ENCODE measurements at places on chromosomes 16 and 17.

GRCh38 chr17:78665387-78665951 is 88.3 kb upstream of the DNAH17 start:
- DNase-seq, result no peak

DNA sequence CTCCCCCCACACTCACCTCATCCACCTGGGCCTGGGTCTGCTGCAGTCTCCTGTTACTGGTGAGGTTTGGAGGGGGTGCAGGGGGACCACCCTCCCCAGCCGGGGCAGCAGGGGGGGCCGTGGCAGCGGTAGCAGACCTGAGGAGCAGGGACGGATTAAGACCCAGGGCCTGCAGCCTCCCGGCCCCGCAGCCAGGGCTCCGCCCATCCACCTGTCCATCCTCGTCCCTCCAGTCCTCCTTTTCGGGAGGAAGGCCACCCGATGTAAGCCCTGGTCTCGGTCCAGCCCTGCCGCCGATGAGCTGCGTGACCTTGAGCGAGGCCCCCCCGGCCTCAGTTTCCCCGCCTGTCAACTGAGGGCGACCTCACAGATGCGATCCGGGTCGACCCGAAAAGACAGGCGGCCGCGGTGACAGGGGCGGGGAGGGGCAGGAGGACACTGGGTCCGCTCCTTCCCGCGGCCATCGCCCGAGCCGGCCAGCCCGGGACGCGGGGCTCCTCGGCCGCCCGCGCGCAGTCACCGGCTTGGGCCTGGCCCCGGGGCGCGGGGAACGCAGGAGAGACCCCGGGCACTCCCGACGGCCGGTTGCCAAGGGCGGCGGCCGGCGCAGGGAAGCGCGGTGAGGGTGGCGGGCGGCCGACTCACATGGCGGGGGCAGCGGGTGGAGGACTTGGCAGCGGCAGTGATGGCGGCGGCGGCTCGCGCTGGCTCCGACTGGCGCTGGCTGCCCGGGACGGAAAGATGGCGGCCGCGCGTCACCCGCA is at the start of gene VAMP2:
TSS of gene VAMP2 (minus strand) at position 716 of the 764 bp plus-strand sequence. CDS start at position 647, 69 bp downstream.
- DNase-seq, result peak; percentile 86

- no peak for DNase-seq
Observed at GRCh38 chr17:49054342-49055092, 57.3 kb downstream of the IGF2BP1 start.

DNA sequence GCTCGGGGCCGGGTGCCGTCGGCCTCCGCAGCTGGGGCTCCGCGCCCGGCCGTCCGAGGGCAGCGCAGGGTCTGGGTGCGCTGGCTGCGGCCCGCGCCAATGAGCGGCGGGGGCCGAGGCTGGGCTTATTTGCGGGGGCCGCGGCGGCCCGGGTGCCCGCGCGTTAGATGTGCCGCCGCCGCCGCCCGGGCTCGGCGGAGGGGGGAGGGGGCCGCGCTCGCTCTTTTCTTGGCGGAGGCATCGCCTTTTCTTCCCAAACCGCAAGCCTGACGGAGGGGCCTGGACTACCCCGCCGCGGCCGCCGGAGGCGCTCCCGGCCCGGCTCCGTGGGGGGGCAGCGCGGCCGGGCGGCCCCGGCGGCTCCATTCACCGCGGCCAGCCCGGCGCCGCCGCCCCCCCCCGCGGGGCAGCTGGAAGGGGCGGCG is at the start of gene NOTUM:
TSS of gene NOTUM (minus strand) at position 101 of the 425 bp plus-strand sequence. CDS start 278 bp downstream, outside the sequence.
- peak; percentile 37 for DNase-seq

- DNase-seq, result no peak
Observed at GRCh38 chr17:33517746-33518145, 224.7 kb upstream of the ASIC2 start.

- DNase-seq, result no peak
Observed at GRCh38 chr16:86987746-86988670, 329.2 kb downstream of the C16orf95 start.

GRCh38 chr16:83913245-83913633 is 14.3 kb downstream of the MLYCD start:
- no peak for DNase-seq

- no peak for DNase-seq
Observed at GRCh38 chr17:5355421-5356129, 63.9 kb downstream of the NUP88 start.

GRCh38 chr17:16975744-16976625 is 4.1 kb upstream of the TNFRSF13B start:
- no peak for DNase-seq

- DNase-seq, result no peak
Observed at GRCh38 chr17:76671912-76672262, 28.3 kb upstream of the ST6GALNAC1 start.

DNA sequence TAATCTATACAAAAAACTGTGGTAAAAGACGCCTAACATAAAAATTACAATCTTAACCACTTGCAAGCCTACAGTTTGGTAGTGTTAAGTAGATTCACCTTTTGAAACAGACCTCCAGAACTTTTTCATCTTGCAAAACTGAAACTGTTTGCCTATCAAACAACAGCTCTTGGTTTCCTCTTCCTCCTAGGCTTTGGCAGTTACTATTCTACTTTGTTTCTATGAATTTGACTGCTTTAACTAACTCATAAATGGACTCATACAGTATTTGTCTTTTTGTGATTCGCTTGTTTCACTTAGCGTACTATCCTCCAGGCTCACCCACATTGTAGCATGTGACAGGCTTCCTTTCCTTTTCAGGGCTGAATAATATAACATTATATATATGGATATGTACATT is 97.0 kb downstream of the PRKCA start:
- DNase-seq, result peak; percentile 48

DNA sequence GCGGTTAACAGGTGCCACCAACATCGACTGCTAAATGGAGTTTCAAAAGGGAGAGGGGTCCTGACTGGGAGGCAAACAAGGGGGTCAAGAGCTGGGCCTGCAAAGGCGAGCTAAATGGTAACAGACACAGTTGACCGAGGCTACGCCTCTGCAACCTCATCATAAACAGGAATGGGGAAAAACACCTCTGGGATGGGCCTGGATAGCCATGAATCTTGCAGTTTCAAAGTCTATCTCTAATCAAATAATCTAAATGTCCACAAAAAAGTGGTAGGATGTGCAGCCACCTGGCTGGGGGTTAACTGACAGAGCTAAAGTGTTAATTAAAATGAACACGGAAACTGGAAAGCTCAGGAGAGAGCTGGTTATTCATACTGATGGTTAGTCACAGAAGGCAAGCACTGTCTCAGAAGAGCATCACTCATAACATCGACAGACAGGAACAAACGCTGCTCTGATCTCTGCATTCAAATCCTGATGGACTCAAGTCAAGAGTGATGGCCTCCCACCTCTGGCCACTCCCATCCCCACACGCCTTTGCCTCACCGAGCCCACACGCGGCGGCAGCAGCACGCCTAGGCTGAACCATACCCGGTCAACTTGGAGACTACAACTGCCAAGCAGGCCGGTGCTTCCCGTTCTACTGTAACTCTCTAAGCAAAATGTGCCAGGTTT is 56.3 kb downstream of the CREBBP start:
- DNase-seq, result no peak

DNA sequence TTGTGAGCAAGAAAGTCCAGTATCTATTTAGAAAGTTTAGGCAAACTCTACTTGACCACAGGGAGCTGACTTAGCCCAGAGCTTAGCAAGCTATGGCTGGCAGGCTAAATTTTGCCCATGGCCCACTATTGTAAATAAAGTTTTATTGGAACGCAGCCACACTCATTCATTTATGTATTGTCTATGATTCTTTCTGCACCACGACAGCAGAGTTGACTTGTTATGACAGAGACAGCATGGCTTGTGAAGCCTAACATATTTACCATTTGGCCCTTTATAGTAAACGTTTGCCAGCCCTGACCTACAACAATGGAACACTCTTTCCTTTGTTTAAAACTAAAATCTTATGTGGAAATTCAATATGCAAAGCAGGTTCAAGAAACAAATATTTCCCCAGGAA is 100.0 kb upstream of the ZFHX3 start:
- DNase-seq, result no peak

DNA sequence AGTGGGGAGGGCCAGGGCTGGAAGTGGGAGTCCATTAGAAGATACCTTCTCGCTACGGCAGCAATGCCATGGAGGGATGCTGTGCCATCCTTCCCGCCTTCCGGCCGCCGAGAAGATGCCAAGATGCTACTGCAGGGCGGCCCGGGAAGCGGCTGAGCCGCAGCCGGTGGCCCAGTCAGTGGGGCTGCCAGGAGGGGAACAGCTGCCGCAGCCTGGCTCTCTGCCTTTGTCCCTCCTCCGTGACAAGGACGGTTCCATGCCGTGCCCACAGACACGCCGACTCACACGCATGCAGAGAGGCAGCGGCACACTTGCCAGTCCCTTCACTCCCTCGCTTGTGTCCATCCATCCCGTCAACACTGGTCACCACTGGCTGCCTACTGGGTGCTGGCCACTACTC is 20.2 kb upstream of the NCBP3 start:
- DNase-seq, result no peak

GRCh38 chr17:67221062-67221998 is 23.7 kb downstream of the HELZ start:
- peak; percentile 67 for DNase-seq

- no peak for DNase-seq
Observed at GRCh38 chr17:73347351-73347750, 35.5 kb upstream of the CDC42EP4 start.

- DNase-seq, result no peak
Observed at GRCh38 chr16:85912211-85912974, 13.4 kb downstream of the IRF8 start.

GRCh38 chr17:50558091-50558490 is 2.4 kb upstream of the CACNA1G start:
- DNase-seq, result no peak

DNA sequence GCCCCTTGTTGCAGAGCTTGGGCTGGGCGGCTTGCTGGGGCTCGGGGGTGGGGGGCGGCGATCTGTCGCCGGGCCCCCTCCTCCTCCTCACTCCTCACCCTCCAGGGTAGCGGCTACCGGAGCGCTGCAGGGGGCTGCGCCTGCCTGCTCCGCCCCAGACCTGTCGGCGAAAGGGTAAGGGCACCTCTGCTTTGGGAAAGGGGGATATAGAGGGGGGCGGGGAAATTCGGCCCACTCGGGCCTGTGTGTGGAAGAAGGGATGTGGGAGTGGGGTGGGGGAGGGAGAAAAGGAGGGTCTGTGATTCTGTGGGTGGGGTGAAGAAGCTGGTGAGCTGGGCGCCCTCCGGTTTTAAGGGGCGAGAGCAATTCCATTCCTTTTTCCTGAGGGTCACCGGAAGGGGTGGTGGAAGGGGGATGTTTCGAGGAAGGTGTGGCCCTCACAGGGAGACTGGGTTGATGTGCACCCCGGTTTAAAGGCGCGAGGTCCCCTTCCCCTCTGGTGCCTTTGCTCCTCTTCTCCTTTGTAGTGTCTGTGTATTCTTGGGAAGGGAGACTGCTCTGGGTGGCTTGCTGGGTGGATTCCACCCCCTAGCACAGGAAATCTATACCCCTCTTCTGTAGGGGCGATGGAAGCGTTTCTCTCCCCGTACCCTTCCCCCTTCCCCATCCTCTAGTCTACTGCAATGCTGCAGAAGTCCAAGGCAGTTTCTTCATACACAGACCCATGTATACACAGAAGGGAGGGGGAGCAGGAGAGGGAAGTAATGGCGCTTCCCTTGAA is 878 bp downstream of the TAOK1 start:
- DNase-seq, result peak; percentile 23

DNA sequence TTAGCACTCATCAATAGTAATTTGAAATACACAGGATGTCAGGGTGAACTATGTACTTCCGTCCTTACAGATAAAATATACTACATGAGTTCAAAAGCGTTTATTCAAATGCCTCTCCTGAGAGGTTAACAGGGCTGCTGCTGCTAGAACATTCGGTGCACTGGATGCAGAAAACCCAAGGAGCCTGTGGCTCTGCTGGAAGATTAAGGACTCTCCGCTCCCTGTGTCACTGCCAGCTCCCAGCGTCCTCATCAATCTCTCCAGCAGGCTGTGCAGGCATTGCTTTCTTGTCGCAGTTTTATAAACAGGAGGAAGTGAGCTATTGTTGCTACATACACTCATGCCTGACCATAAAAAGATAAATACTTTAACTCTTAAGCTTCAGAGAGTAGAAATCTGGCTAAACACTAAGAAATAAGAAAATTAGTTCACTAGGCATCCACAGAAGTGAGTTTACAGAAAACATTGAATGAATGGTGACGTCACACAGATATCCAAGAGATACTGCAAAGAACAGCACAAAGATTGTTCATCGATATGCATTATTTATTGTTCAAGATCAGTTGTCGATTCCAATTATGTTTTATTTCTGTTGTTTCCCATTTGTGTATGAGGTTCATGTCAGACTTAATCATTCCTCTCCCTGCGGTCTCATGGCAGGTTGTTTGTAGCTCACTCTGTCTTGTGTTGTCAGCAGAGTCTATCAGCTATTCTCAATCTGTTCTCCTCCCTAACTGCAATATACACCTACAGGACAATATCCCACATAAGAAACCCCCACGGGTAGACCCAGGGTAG is 127.9 kb upstream of the MON1B start:
- DNase-seq, result no peak

GRCh38 chr16:53131050-53131362 is 76.2 kb downstream of the CHD9 start:
- DNase-seq, result no peak

Measured in CD4-positive, alpha-beta T cell treated with Interleukin-10 for 1 hour (primary cell).